ENCODE measurements at places on chromosomes 1 and 21. TPM values are rescaled to one million over a fixed set of nuclear protein-coding genes. Genes with fewer than 3 reads are reported as not detected.

EXTL2 gene
- total RNA-seq, result 27.8 TPM

- DNase-seq, result no peak
Measured at GRCh38 chr1:38217316-38217715, 170.7 kb upstream of the POU3F1 start.

GRCh38 chr1:9659328-9659727 is 7.8 kb downstream of the PIK3CD start:
- DNase-seq, result no peak

GRCh38 chr1:25487628-25488027 is 55.8 kb upstream of the LDLRAP1 start:
- DNase-seq, result no peak

GRCh38 chr1:117607471-117607870 is 1.6 kb downstream of the TENT5C start:
- no peak for DNase-seq

- DNase-seq, result no peak
Measured at GRCh38 chr1:64936956-64937355, 29.4 kb downstream of the JAK1 start.

DNA sequence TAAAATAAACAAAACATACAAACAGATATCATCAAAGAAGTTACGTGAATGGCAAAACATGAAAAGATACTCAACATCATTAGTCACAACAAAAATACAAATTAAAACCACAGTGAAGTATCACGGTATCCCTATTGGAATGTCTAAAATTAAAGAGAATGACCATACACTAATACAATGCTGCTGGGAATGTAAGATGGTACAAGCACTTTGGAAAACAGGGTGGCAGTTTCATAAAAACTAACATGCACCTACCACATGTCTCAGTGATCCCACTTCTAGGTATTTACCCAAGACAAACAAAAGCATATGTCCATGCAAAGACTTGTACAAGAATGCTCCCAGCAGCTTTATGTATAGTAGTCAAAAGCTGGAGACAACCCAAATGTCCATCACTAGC is 69.1 kb downstream of the HSF2BP start:
- no peak for DNase-seq

- DNase-seq, result no peak
Measured at GRCh38 chr1:206503591-206504362, 3.6 kb upstream of the RASSF5 start.

Data from pulmonary artery endothelial cell (primary cell).